ENCODE measurements at places on chromosomes 4 and X. TPM values are rescaled to one million over a fixed set of nuclear protein-coding genes. Genes with fewer than 3 reads are reported as not detected.

Gene COL4A6
- 3.1 TPM for total RNA-seq

Gene SPIN2A
- 0.15 TPM for total RNA-seq

Gene SYN1
- 0.08 TPM for total RNA-seq

Gene DMRTC1B
- total RNA-seq = not detected

Gene CSAG1
- not detected for total RNA-seq
